ENCODE measurements at places on chromosomes 16 and 17.

- peak; percentile 73 for DNase-seq
These were observed 88.2 kb upstream of the HAS3 start for GRCh38 chr16:69017036-69017783.

GRCh38 chr16:79632289-79632688 is 31.8 kb upstream of the MAF start:
- no peak for DNase-seq

GRCh38 chr17:80449930-80450576 is 26.4 kb downstream of the NPTX1 start:
- no peak for DNase-seq

DNA sequence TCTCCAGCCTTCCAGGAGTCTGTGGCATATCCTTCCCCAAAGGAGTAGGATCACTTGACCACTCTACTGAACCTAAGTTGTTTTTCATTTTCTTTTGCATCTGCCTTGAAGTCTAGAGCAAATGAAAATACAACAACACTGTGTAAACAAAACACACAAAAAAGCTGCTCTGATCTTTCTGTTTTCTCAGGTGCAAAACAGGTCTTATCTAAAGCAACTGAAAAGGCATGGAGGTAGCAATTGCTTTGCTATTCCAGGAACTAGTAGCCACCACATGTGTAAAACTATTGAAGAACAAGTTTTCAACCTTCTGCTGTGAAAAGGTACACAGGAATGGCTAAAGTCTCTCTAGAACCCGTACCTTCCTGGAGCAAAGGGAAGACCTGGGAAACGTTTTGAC is 127.1 kb downstream of the PITPNC1 start:
- no peak for DNase-seq

DNA sequence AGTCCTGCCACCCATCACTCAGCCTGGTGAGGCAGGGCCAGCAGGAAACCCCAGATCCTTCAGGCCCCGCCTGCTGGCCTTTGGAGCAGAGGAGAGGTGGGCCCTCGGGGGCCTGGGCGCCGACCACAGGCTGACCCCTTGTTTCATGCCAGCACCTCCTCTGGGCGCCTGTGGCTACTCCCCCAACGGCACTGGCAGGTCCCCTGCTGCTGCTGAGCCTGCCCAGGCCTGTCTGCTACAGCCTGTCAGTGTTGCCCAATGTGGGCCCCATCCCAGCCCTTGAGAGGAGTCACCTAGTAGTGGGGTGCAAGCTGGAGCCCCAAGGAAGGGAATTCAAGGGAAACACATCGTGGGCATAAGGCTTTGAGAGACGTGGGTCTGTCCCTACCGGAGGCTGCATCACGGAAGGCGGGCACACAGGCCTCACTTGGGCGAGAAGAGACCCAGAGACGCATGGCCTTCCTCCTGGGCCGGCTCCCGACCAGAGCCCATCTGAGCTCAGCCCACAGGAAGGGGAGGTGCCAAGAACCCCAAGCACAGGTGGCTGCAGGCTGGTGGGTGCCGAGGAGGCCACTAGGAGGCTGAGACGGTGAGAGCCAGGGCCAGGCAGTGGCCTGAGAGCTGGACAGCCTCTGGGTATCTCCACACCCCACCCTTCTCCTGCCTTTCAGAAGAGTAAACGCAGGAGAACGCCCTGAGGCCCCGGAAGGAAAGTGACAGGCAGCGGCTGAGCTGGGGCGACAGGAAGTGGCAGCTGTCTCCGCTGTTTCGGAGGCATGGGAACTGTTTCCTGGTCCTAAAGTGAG is 8.0 kb upstream of the FASN start:
- DNase-seq: peak; percentile 60

GRCh38 chr17:45918241-45918745 is 23.9 kb downstream of the MAPT start:
- no peak for DNase-seq

DNA sequence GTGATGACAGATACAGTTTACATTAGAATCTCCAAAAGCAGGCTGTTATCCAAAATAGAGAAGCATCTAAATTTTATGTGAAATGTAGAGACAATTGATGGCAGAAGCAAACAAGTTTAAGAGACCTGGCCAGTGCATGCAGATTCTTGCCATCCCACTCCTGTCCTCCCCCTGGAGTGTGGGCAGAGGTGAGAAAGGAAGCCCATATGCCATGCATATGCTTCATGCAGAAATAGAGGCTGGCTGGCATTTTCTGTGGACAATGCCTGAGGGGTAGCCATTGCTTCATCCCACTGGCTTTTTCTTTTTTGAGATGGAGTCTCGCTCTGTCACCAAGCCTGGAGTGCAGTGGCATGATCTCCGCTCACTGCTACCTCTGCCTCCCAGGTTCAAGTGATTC is 382.1 kb downstream of the RBFOX1 start:
- DNase-seq: no peak

DNA sequence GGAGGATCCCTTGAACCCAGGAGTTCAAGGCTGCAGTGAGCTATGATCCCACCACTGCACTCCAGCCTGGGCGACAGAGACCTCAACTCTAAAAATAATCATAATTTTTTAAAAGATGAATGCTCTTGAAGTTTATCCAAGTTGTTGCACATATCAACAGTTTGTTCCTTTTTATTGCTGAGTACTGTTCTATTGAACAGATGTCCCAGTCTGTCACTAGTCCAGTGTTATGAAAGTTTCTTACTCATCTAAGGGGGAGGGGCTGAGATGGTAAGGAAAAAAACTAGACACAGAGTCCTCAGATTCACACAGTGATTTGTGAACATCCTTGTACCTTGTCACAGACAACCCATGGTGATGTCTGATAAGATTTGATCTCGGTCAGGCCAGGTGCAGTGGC is 3.9 kb downstream of the ACAP1 start:
- DNase-seq: peak; percentile 27

GRCh38 chr17:68359791-68360535 is 68.7 kb downstream of the ARSG start:
- DNase-seq: no peak

GRCh38 chr16:61194573-61194972 is 841.7 kb downstream of the CDH8 start:
- no peak for DNase-seq

DNA sequence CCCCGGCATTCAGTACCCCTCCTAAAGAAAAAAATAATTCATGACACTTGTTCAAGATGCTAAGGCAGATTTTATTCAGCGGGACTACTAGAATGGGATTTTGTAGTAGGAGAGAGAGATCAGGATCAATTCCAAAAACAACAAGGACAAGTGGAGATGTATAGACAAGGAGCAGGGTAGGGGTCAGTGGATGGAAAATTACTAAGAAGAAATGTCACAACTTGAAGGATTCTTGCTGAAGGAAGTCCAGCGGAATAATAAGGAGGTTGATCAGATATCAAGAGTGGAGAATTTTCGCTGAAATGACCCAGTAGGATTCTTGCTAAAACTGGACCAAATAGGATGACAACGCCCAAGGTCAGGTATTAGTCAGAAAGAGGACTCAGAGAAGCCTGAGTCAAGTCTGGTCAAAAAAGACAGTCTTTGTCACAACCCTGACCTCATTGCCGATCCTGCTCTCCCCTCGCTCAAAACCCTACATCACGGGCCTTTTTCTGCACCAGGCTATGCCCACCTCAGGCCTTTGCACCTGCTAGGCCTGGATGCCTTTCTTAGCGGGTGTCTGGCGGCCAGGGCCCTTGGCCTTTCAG is 36.9 kb downstream of the MMD start:
- DNase-seq: no peak

DNA sequence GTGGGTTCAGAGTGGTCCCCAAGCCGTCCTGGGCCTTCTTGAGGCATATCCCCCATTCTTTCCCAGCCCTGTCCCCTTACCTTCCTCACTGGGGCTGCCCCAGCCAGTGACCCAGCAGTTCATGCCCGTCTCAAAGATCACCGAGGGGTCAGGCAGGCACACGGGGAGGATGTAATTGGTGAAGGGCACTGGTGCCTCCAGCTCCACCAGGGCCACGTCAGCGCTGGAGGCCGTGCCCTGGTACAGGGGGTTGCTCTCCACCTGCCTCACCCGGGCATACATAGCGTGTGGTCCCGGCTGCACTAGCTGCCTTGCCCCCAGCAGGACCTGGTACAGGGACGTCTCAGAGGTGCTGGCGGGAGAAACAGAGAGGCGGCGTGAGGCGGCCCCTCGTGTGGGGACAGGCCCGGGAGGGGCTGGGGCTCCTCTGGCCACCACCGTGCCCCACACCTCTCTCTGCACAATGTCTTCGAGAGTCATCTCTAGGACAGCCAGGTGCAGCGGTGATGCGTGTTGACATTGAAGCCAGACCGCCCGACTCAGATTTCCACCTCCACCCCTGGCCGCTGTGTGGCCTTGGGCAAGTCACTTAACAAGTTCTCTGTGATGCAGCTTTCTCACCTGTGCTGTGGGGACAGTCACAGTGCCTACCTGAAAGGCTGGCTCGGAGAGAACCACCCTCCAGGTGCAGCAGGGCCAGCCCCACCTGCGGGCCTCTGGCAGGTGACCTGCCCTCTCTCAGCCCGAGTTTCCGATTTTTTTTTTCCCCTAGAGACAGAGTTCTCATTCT is 5.8 kb downstream of the PRSS27 start:
- no peak for DNase-seq

DNA sequence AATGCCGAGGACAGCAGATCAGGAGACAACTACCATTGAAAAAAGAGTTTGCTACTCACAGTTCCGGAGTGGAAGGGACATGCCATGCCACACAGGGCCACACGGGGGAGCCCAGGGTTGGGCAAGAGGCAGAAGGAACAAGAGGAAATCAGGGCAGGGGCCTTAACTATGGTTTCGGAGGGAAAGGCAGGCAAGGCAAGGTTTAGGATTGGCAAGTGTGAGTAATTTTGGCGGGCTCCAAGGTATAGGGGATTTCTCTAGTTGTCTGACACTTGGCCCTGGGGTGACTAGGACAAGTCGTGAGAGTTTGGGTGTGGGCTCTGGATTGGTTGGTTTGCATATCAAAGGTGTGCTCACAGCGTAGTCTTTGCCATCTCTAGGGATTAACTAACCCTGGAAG is 27.0 kb upstream of the NTN1 start:
- DNase-seq: peak; percentile 63

DNA sequence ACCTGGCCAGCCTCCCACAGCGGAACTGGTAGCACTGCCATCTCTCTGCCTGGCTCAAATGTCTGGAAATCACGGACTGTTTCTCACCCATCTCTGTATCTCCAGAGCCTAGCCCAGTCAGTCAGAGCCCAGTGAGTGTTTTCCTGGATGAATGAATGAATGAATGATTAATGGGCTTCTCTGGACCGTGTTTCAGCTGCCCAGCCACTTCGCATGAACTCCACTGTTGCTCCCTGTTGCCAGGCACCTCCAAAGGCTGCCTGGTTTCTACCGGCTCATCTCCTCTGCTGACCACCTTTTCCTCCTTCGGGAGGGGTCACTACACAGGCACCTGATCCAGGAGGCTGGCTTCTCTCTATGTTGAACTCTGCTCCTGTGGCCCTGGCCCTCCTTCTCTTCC is 91.0 kb upstream of the SDK2 start:
- DNase-seq: no peak

- DNase-seq: no peak
These were observed 7.5 kb upstream of the ITGAX start for GRCh38 chr16:31347445-31347844.

DNA sequence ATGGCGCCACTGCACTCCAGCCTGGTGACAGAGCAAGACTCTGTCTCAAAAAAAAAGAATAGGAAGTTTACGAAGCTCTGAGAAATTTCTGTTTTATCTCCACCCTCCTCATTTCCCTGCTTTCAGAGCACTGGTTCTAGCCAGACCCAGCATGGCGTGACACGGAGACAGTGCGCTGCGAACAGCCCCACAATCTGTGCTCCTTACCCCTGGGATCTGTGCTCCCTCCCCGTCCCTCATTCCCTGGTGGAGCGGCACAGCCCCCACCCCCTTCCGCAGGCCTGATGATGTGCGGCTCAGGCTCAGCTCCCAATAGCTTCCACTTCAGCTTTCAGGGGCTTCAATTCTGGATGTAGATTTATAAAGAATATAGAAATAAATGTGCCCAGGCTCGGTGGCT is 56.1 kb upstream of the ENDOV start:
- DNase-seq: no peak

GRCh38 chr16:4505356-4506147 is 29.4 kb downstream of the HMOX2 start:
- DNase-seq: no peak

DNA sequence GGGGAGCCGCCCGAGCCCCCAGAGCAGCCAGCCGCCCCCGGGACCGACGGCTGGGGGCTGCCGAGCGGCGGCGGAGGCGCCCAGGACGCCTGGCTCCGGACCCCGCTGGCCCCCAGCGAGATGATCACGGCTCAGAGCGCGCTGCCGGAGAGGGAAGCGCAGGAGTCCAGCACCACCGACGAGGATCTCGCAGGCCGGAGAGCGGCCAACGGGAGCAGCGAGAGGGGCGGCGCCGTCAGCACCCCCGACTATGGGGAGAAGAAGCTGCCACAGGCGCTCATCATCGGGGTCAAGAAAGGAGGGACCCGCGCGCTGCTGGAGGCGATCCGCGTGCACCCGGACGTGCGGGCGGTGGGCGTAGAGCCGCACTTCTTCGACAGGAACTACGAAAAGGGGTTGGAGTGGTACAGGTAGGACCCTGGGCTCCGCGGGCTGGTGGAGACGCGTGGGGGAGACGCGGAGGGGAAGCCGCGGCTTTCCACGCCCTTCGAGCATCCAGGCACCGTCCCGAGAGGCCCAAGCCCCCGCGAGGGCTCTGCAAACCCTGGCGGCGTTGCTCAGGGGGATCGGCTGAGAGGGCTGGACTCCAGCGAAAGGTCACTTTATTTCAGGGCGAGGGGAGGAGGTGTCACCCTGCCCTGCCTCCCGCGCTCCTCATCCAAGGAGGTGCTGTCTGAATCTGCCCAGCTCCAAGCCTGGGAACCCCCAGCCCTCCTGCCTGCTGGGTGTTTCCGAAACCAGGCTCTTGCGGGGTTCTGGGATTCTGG is 1.2 kb downstream of the HS3ST4 start:
- DNase-seq: no peak

DNA sequence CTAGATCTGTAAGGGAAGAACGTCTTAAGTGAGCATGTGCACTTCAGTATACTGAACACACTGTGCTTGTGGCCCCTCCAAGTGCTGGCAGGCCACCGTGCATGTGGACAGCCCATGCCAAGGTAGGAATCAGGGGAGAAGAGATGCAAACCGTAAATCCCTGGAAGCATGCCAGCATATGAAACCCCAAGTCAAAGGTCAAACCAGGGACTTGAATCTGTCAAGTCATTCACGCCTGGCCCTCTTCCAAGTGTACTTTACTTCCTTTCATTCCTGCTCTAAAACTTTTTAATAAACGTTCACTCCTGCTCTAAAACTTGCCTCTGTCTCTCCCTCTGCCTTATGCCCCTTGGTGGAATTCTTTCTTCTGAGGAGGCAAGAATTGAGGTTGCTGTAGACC is 2.8 kb upstream of the ATXN2L start:
- no peak for DNase-seq

- DNase-seq: peak; percentile 37
These were observed 1.4 kb downstream of the ZNF668 start for GRCh38 chr16:31072540-31073141.
